Frontal cortex (tissue), 4 donors: ENCODE measurements at places on chromosomes 1 and 21. TPM values are rescaled to one million over a fixed set of nuclear protein-coding genes. Genes with fewer than 3 reads are reported as not detected.

RGSL1 gene
- total RNA-seq = 0.82 TPM

CHML gene
- total RNA-seq = 76.6 TPM

CACHD1 gene
- 17.5 TPM for total RNA-seq

SERPINC1 gene
- not detected for total RNA-seq

ANKRD35 gene
- total RNA-seq = 0.82 TPM

GPR157 gene
- total RNA-seq = 0.41 TPM

TRIM58 gene
- 3.3 TPM for total RNA-seq
